ENCODE measurements at places on chromosomes 16 and 17. TPM values are rescaled to one million over a fixed set of nuclear protein-coding genes. Genes with fewer than 3 reads are reported as not detected.

Gene ACD
- total RNA-seq: 6.6 TPM

Gene KRTAP3-2
- 2.3 TPM for total RNA-seq

Gene SCGB1C2
- total RNA-seq: not detected

Gene CACNA1G
- 8.9 TPM for total RNA-seq

Gene KRTAP1-5
- 14.1 TPM for total RNA-seq

Gene RUSF1
- 33.2 TPM for total RNA-seq

Gene ABCC11
- 0.20 TPM for total RNA-seq

Gene CPHXL2
- not detected for total RNA-seq

Gene KRTAP4-3
- 2.0 TPM for total RNA-seq

Gene FSCN2
- total RNA-seq: 0.99 TPM

Gene TBC1D3B
- total RNA-seq: 0.39 TPM

Gene MRPS23
- total RNA-seq: 10.4 TPM

Gene ARHGDIG
- total RNA-seq: 0.99 TPM

Gene GSDMA
- 21.1 TPM for total RNA-seq

Gene KRT12
- total RNA-seq: 0.10 TPM

Gene WNK4
- 0.59 TPM for total RNA-seq

Gene PPM1E
- 0.89 TPM for total RNA-seq

Gene TMEM98
- total RNA-seq: 71.0 TPM

Gene CCDC200
- not detected for total RNA-seq

Gene DPEP2NB
- total RNA-seq: not detected

Gene TEKT5
- 0.59 TPM for total RNA-seq

Gene GAS2L2
- total RNA-seq: not detected

Gene KRT40
- total RNA-seq: 7.7 TPM

Gene GRIN2A
- 0.10 TPM for total RNA-seq

Gene ACSM3
- total RNA-seq: 5.1 TPM

Gene ITGAX
- total RNA-seq: 3.3 TPM
